ENCODE measurements at places on chromosomes 2 and 18.

GRCh38 chr2:10820562-10820961 is 8.0 kb upstream of the PDIA6 start:
- no peak for DNase-seq

DNA sequence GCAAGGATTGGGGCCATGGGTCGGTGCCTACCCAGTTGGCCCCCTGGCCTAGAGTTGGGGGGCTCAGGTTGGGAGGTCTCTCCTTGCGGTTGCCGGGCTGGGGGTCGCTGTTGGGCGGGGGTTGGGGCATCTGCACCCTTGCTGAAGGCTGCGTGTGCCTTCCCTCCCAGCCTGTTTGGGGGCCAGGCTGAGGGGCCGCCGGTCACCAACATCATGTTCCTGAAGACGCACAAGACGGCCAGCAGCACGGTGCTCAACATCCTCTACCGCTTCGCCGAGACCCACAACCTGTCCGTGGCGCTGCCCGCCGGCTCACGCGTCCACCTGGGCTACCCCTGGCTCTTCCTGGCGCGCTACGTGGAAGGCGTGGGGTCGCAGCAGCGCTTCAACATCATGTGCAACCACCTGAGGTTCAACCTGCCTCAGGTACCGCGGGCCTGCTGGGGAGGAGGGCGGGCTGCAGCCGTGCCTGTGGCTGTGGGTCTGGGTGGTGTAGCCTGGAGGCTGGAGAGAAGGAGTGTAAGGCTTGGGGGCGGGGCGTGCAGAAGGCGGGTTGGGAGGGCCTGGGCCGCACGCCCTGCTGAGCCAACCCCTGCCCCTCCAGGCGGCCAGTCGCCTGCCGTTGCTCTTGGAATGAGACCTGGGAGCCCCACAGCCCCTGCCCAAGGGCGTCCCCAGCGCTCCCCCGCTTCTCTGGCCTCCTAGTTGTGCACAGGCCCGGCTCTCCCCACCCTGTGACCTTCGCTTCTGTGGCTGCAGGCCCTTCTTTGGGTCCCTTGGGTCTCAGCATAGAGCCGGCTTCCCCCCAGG is 7.2 kb upstream of the NEU4 start:
- DNase-seq, result no peak

GRCh38 chr2:63743170-63743981 is 98.3 kb upstream of the UGP2 start:
- DNase-seq, result no peak

DNA sequence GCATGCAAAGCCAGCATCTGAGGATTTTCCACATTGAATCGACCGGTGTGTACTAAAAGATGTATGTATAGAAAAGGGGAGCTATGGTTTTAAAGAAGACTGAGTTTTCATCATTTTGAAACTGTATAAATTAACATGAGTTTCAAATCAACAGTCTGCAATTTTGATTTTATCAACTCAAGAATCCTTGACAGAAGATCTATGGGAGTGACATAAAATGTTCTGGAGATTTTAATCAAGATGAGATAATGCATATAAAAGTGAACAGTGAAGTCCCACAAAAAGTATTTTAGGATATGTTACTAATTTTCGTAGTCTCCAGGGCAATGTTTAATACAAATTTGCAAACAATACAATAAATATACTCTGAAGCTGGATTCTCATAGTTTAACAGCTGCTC is 24.0 kb upstream of the CERS6 start:
- no peak for DNase-seq

DNA sequence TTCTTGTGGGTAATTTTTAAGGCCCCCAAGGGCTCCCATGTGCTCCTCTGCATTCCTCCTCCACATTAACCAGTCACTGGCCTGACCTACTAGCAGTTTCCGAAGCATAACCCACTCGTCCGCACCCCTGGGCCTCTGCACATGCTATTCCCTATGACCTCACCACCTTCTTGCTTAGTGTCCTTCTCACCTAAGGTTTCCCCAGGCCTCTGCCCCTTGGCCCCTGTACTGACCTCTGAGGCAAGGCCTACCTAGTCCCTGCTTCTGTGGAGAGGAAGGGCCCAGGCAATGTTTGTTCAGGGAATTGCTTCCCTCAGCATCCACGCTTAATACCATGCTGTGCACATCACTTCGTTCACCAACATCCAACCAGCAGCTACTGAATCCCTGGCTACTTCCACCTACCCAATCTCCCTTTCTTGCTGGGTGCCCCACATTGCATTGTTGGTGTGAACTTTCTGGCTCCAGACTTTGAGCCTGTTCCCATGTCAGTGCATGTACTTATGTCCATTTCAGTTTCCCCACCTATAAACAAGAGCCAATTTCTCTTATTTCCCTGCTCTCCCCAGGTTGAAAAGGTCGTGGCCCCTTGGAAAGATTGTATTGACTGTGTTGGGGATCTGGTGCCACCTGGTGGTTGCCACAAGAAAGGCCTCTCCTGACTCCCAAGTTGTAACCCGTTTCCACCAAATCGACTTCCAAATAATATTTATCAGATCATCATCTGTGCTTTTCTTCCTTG is 19.2 kb upstream of the TMEM177 start:
- DNase-seq, result peak; percentile 48
